ENCODE measurements at places on chromosomes 5 and 9.
A peak's percentile ranks its signal among the peaks of the same experiment; 100 is the strongest.

DNA sequence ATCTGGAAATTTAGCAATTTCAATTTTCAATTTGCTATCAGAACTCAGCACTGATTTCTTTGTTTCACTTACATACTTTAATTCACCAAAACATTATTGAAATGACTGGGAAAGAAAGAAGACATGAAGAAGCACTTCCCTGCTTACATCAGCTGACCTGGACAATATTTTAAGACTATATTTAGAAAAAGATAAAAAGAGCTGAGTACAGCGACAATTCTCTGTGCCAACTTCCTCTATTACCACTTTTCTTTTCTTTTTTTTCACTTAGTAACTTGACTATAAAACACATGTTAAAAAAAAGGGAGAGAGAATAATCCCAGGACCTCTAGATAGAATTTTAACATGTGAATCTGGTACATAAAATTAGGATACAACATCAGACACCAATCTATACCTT is 35.6 kb downstream of the MEF2C start:
- peak; percentile 66 for DNase-seq

DNA sequence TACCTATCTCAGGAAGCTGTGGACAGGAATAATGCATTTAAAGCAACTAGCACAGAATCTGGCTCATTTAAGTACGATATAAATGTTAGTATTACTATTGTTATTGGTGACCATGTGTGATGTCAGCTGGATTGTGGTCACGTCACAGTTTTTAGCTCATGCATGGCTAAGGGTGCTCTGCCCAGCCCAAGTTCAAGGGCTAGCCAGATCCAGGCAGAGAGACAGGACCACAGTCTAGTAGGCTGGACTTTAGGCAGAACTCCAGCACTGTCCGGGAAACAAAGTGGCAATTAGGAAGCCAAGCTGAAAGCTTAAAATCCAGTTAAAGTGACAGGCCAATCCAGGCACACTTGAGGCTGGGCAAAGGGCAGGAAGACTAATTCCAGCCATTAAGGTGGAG is 273.6 kb downstream of the ADAMTSL1 start:
- DNase-seq: no peak

DNA sequence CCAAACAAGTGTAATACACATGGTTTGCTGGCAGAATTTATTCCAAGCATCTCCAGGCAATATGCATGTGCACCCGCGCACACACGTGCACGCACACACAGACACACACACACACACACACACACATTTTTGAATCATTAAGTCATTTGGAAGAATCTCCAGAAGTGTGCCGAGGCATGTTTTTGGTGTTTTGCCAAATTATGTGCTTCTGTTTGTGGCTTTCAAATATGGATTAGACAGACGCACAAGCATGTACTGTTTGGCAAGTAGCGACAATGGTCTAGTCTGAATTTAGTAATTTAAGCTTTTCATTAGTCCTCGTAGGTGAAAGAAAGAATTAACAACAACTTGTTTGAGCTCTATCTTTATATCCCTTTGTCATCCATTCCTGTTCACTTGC is 36.7 kb downstream of the NFIB start:
- no peak for DNase-seq

GRCh38 chr5:91135475-91136248 is 247.5 kb downstream of the ARRDC3 start:
- no peak for DNase-seq

GRCh38 chr5:120697147-120697546 is 233.0 kb downstream of the PRR16 start:
- no peak for DNase-seq

DNA sequence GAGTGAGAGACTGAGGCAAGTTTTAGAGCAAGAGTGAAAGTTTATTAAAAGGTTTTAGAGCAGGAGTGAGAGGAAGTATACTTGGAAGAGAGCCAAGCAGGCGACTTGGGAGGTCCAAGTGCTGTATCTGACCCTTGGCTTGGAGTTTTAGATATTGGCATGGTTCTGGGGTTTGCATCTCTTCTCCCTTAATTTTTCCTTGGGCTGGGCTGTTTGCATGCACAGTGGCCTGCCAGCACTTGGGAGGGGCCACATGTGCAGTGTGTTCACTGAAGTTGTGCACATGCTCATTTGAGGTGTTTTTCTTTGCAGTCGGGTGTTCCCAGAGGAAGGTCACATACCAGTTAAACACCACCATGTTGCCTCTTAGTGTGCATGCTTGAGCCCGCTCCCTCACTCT is 464.1 kb downstream of the DMRT2 start:
- no peak for DNase-seq

- DNase-seq: no peak
Observed at GRCh38 chr9:88230612-88231011, 92.3 kb upstream of the SPATA31C2 start.

- no peak for DNase-seq
Observed at GRCh38 chr9:101467690-101468089, 32.1 kb upstream of the ALDOB start.

- no peak for DNase-seq
Observed at GRCh38 chr5:14472986-14473567, 108.5 kb upstream of the OTULINL start.

GRCh38 chr5:32329395-32329834 is 16.7 kb upstream of the MTMR12 start:
- DNase-seq: peak; percentile 61
